Osteoblast (primary cell): ENCODE measurements at places on chromosomes 7 and 10. TPM values are rescaled to one million over a fixed set of nuclear protein-coding genes. Genes with fewer than 3 reads are reported as not detected.

IGFBP1 gene
- total RNA-seq: 0.59 and 4.0 TPM in 2 replicates

HOXA5 gene
- 3.2 and 5.8 TPM in 2 replicates for total RNA-seq

NOS3 gene
- not detected in 2 replicates for total RNA-seq

TMEM130 gene
- total RNA-seq: 0.88 and 1.1 TPM in 2 replicates

ZNF25 gene
- 16.6 and 18.6 TPM in 2 replicates for total RNA-seq

H2BK1 gene
- not detected in 2 replicates for total RNA-seq

CADPS2 gene
- total RNA-seq: 21.7 and 26.2 TPM in 2 replicates

PCBD1 gene
- 19.9 and 21.8 TPM in 2 replicates for total RNA-seq

TMEM225B gene
- total RNA-seq: 0.29 and 0.72 TPM in 2 replicates

PTPRE gene
- 5.9 and 9.0 TPM in 2 replicates for total RNA-seq

ZNF467 gene
- total RNA-seq: not detected in 2 replicates

ZNF503 gene
- 18.5 and 19.4 TPM in 2 replicates for total RNA-seq

PON3 gene
- total RNA-seq: 0.72 and 0.88 TPM in 2 replicates

HYAL4 gene
- not detected in 2 replicates for total RNA-seq

PALD1 gene
- under 0.01 and 0.29 TPM in 2 replicates for total RNA-seq

ADAMTS14 gene
- 2.4 and 2.9 TPM in 2 replicates for total RNA-seq

NEBL gene
- total RNA-seq: under 0.01 and 0.29 TPM in 2 replicates

FAM237B gene
- not detected in 2 replicates for total RNA-seq

GFRA1 gene
- total RNA-seq: 76.0 and 76.6 TPM in 2 replicates

GRID2IP gene
- under 0.01 TPM in 1 of 2 replicates, not detected in the other for total RNA-seq

CABCOCO1 gene
- total RNA-seq: 2.2 and 3.5 TPM in 2 replicates

PKD2L1 gene
- total RNA-seq: not detected in 2 replicates

PDK4 gene
- total RNA-seq: 0.36 and 0.59 TPM in 2 replicates

ANKRD1 gene
- 27.7 and 52.1 TPM in 2 replicates for total RNA-seq

GPR141 gene
- not detected in 2 replicates for total RNA-seq

MYL10 gene
- total RNA-seq: not detected in 2 replicates

TRIM73 gene
- total RNA-seq: 0.36 and 1.5 TPM in 2 replicates

WDFY4 gene
- total RNA-seq: under 0.01 and 0.36 TPM in 2 replicates

FGL2 gene
- total RNA-seq: under 0.01 TPM in 2 replicates

SPDYE5 gene
- total RNA-seq: under 0.01 TPM in 1 of 2 replicates, not detected in the other

ADRB1 gene
- not detected in 2 replicates for total RNA-seq

DNAJB9 gene
- total RNA-seq: 24.6 and 34.2 TPM in 2 replicates

TCERG1L gene
- total RNA-seq: under 0.01 TPM in 1 of 2 replicates, not detected in the other

FOXI2 gene
- total RNA-seq: not detected in 2 replicates

TWNK gene
- 3.2 and 3.3 TPM in 2 replicates for total RNA-seq

LIPM gene
- not detected in 2 replicates for total RNA-seq

PAPOLB gene
- under 0.01 and 0.36 TPM in 2 replicates for total RNA-seq

EGFR gene
- 104 and 110 TPM in 2 replicates for total RNA-seq

CLDN3 gene
- not detected in 2 replicates for total RNA-seq

SEMA4G gene
- total RNA-seq: under 0.01 and 0.29 TPM in 2 replicates

HTR5A gene
- not detected in 2 replicates for total RNA-seq

ZNF117 gene
- 8.0 and 8.3 TPM in 2 replicates for total RNA-seq

METTL2B gene
- 29.5 and 30.8 TPM in 2 replicates for total RNA-seq

KCNIP2 gene
- total RNA-seq: 0.88 and 1.4 TPM in 2 replicates

TFR2 gene
- total RNA-seq: under 0.01 and 0.29 TPM in 2 replicates

ZNF212 gene
- total RNA-seq: 8.5 and 9.0 TPM in 2 replicates

GPC2 gene
- 1.4 and 1.8 TPM in 2 replicates for total RNA-seq

SNX10 gene
- total RNA-seq: 0.72 and 1.2 TPM in 2 replicates

CYP3A4 gene
- total RNA-seq: not detected in 2 replicates

PHYH gene
- 28.6 and 38.9 TPM in 2 replicates for total RNA-seq

CALN1 gene
- total RNA-seq: under 0.01 TPM in 1 of 2 replicates, not detected in the other

C7orf57 gene
- under 0.01 TPM in 2 replicates for total RNA-seq
